Lower lobe of right lung (tissue), 2 donors: ENCODE measurements at places on chromosomes 3 and 15. TPM values are rescaled to one million over a fixed set of nuclear protein-coding genes. Genes with fewer than 3 reads are reported as not detected.

USP4 gene
- total RNA-seq = 71.3 TPM

ST3GAL6 gene
- total RNA-seq = 42.4 TPM

ALDH1A3 gene
- 9.7 TPM for total RNA-seq

FOXB1 gene
- total RNA-seq = not detected

GRCh38 chr3:51955893-51956770 lies 951 bp downstream of the GPR62 start:
- DNase-seq = no peak

- no peak for DNase-seq
These were observed 191.8 kb downstream of the SEMA6D start for GRCh38 chr15:47908950-47909670.

DNA sequence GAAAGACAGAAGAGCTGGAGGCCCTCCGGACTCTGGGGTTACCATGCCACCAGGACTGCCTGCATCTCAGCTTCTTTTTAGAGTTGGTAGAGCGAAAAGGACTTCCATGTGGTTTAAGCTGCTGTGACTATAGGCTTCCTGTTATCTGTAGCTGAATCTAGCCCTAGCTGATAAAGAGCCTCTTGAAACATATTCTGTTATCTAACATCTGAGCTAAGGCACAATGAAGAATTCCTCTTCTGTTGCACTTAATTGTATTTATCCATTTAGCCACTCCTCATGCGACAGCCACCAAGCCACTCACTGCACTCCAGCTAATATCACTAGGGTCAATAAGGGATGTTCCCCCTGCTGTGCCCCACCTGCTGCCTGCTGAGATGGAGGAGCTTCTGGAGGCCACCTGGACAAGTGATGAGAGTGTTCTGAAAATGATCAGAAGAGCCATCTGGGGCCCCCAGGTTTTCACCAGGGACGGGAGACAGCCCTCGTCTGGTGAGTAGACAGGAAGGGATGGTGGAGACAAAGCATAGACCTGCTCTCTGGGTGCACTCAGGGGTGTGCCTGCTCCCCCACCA lies 94.6 kb upstream of the PLXNA1 start:
- no peak for DNase-seq

- no peak for DNase-seq
These were observed 77.6 kb downstream of the FHIT start for GRCh38 chr3:61173676-61174075.

DNA sequence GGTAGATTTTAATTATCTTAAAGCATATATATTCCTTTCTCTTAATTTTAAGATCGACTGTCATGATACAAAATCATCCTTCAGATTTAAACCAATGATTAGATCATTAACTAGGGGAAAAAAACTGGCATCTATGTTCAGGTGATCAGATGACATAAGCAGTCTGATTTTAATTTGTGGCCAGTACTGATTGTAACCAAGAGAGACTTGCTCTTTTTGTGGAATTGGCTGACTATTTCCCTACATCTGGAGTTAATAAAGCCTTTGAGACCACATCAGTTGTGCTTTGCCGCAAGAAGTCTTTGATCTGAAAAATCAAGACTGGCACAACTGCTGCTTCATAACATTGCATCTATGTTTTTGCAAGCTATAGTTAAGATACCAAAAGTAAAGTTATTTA lies 148.4 kb upstream of the CGNL1 start:
- no peak for DNase-seq
